NCI-H1417 (cell line): ENCODE measurements at places on chromosomes 1 and 21.
A peak's percentile ranks its signal among the peaks of the same experiment; 100 is the strongest.

GRCh38 chr1:76428028-76428427 is 353.5 kb downstream of the ST6GALNAC3 start:
- DNase-seq: no peak

GRCh38 chr1:10973552-10973951 is 38.9 kb upstream of the TARDBP start:
- no peak for DNase-seq

DNA sequence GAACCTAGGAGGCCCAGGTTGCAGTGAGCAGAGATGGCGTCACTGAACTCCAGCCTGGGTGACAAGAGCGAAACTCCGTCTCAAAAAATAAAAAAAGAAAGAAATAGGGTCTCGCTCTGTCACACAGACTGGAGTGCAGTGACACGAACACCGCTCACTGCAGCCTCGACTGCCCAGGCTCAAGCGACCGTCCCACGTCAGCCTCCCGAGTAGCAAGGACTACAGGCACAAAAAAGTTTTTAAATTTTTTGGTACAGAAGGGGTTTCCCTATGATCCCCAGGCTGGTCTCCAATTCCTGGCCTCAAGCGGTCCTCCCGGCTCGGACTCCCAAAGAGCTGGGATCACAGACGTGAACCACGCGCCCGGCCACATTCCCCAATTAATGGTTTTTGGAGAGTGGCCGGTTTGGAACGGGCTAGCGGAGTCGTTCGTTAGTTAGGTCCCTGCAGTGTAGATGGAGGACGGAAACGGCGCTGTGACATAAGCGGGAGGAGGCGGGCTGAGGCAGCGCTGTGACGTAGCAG is 611 bp upstream of the GUK1 start:
- no peak for DNase-seq

GRCh38 chr1:234933475-234933874 is 195.2 kb downstream of the TOMM20 start:
- DNase-seq: no peak

DNA sequence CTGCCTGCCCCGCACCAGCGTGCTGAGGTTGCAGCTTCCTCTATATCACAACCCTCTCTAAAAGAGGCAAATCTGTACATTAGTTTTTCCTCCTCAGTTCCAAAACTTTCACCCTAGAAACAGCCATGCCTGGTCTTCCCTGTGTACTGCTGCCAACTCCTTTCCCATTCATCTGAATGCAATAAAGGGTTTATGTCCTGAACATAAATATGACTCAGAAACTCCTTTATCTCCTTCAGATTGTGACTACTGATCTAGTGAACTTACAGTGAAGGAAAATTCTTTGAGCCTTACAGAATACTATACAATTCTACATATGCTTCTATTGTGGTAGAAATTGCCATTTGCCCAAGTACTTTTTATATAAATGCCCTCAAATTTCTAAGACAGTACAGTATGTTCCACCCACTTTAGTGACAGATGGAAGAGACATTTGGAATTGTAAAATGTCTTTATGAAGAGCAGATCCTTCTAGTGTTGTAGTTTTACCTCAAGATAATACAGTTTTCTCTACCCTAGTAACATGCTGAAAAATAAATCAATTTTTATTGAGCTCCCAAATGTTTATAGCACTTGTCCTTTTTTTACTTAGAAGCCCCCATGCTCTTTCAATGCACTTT is 345.1 kb upstream of the SNX7 start:
- DNase-seq: no peak

DNA sequence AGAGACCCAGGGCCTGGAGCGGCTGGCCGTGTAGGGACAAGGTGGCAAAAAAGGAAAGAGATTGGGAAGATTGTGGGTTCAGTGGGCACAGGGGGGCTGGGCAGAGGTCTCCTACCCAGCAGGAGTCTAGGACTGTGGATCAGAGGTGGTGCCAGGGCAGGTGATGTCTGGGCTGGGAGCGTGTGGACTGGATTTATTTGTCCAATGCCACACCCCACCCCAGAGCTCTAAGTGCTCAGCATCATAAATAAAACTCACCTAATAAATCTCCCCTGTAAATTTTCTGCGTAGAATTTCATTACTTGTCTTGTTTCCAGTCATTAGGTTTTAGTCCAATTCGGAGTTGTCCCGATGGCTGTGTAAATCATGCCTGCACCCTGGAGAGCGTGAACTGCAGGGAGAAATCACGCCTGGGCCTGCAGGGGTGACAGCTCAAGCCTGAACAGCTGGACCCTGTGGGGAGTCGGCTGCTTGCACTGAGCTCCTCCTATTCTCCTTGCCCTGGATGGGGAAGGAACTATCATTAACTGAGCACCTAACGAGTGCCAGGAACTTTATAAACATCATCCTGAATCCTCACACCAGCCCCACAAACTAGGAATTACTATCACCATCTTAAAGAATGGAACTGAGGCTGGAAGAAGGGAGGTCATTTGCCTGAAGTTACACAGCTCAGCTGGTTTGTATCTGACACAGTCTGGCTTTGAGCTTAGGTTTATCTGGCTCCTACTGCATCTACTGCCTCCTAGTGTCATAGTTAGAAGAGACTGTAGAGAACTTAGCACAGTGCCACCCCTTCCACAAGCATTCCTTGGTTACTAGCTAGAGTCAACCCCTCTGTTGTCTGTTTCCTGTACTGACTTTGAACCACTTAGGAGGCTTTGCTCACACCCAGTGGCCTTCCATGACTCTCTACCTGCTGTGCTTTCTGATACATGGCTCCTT is 25.0 kb upstream of the POU3F1 start:
- DNase-seq: peak; percentile 67
